CD4-positive, alpha-beta T cell treated with Interleukin-17A for 1 hour (primary cell): ENCODE measurements at places on chromosomes 1 and 21.

GRCh38 chr1:90200646-90201205 is 205.8 kb downstream of the ZNF326 start:
- DNase-seq: no peak

- no peak for DNase-seq
These were observed 308.3 kb upstream of the USP25 start for GRCh38 chr21:15421441-15421881.

DNA sequence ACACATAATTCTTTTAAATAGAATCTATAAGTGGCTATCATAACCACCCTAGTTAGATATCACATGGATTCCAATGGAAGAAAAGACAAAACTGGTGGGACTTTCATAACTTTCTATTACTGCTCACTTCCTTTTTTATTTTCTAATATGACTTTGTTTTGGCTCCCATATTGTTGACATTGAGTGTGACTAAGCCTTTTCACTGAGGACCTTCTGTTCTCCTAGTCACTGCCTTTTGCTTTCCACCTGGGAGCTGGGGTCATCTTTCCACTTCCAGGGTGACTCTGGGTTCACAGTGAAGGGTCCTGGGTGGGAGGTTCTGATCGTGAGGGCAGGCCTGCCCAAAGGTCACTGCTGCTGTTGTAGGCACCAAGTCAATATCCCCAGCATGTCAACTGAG is 275.8 kb downstream of the TGFB2 start:
- DNase-seq: no peak

DNA sequence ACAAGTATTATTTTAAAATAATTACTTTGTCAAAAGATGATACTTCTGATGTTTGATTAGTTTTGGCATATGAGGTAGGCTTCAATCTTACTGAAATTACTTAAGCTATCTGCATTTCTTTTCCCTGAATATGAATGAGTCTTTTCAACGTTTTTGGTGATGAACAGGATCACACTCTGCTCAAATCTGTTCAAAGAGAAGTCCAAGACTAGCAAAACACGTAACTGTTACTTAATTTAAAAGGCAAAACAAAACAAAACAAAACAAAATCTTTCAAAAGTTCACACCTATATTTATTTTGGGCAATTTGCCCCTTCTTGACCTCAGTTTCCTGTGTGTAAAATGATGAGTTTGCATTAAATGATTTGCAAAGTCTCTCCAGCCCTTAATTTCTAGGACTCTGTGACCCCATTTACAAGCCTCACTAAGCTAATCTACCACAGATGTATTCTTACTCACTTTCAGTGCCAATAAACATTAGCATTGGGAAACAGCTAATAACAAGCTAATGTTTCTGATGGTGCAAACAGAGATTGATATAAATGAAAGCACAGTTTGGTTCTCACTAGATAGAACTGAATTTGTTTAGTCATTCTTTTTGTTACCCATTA is 865.4 kb downstream of the LTN1 start:
- DNase-seq: no peak

DNA sequence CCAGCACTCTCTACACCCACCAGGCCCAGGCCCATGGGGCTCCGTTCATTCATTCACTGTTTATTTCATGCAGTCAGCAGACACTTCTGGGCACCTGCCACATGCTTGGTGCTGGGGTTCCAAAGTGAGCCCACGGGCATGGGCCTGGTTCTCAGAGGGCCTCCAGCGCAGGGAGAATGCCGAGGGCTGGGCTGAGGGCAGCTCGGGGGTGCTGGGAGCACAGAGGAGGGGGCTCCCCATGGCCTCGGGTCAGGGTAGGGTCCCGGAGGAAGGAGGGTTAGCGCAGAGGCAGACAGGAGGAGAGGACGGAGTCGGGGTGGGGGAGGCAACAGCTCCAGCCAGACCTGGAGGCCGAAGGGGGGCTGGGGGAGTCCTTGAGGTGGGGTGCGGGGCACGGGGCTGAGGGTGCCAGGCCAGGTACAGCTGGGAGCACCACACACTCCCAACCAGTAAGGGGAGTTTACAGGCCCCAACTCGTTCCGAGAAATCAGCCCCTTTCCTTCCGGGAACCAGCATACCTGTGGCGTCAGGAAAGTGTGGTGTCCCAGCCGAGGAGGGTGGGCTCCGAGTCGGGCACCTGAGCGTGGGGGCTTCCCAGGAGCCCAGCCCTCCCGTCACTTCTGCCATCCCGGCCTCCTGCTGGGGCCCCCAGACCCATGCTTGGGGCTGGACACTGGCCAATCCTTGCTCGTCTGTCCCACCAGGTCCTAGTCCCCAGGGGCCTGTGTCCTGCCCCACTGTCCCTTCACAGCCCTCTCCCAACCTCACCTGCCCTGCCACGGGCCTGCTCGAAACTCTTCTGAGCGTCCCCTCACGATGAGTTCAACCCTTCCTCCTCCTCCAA is 10.8 kb downstream of the ARHGEF16 start:
- no peak for DNase-seq

- no peak for DNase-seq
These were observed 75.2 kb upstream of the B3GALT5 start for GRCh38 chr21:39537571-39537970.

- no peak for DNase-seq
These were observed 29.8 kb downstream of the SHISAL2A start for GRCh38 chr1:52662645-52663313.

- DNase-seq: no peak
These were observed 55.6 kb upstream of the ADAR start for GRCh38 chr1:154663471-154664060.
